Muscle of back (tissue), 13 donors: ENCODE measurements at places on chromosomes 4 and X.

DNA sequence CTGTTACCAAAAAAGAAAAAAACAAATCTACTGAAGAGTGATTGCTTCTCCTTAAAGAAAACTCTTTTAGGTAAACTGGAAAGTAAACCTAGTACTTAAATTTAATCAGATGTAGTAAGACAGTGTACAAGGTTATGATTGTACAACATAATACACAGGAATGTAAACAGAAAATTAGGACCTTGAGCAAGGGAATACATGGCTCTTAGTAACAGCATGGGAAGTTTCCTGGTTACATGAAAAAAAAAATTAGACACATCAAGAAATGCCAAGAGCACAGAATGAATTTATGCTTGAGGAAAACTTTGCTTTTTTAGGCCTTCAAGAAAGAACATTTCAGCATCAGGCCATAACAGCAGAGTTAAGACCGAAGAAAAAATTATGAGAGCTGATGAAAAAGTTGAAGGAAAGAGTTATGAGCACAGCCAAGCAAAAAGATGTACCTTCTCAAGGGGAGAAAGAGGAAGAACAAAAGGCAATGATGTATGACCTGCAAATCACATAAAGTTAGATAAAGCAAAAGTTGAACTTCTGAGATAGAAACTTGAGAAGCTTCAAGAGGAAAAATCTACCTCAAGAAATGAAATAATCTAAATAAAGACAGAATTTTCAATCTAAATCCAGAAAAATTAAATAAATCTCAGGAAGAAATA is 311.6 kb downstream of the GALNTL6 start:
- no peak for DNase-seq

- DNase-seq = no peak
Observed at GRCh38 chrX:148541584-148541940, 41.1 kb downstream of the AFF2 start.

DNA sequence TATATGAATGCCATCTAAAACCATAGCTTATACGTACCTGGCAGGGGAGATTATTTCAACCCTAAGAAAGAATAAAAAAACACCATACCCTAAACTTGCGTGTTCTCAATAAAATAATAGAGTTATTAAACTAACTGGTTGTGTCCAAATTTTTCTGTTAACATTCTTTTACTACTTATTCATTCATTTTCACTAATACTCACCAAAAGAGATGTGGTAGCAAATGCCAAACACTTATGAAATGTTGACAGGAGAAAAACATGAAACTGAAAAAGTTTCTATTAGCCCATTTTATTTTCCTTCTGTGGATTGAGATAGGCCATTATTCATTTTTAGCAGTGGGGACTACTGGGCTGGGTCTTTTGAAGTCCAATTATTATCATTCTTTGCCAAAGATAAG is 102.0 kb downstream of the TSPAN5 start:
- DNase-seq = no peak

DNA sequence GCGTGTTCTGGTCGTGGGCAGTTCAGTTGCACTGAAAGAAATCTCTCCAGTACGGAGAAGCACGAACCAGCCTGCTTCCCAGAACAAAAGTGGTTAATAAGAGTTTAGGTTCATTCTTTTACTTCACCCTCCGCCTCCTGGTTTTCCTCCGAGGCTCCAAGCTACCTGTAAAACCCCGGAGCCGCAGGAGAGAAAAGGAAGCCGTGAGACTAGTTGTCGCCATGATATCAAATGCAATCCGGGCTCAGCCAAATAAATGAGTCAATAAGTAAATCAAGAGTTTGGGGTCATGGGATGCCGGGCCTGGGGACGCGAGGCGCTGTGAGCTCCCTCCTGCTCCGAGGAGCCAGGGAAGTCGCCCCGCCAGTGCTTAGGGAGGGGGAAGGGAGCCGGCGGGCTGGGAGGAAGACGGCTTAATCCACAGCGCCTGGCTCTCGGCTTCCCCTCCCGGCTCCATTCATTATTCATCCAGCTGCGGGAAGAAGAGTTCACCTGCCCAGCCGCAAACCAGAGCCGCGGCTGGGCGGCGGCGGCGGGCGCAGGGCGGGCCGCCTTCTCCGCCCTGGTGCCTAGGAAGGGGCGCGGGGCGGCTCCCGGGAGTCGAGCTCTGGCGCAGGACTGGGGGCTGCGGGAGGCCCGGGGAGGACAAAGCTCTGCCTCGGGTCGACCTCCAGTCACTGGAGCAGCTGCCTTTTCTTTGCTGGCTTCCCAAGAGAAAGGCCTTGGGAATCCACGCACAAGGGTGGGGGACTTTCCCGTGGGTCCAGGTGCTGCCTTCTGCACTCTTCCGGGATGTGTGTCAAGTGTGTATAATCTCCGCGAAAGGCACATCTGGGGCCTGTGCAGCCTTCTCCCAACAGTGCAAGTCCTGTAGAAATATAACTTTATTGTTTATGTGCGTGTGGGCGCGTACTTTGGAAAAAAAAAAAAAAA is 1.7 kb downstream of the FRAS1 start:
- peak; percentile 40 for DNase-seq
